ENCODE measurements at places on chromosomes 6 and 20.

DNA sequence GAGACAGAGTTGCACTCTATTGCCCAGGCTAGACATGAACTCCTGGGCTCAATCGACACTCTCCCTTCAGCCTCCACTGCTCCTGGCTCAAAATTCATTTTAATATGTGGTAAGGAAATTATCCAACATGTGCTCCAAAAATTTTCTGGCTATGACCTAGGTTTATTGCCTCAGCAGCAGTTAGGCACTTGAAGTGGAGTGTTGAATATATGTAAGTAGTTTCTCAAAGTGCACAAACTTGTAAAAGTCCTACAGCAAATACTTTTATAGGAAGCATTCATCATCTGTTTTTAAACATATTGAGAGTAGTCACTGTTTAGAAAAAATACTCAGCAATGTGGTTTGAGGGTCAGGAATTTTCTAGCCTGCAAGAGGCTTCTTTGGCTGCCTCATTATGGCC is 13.2 kb downstream of the FILIP1 start:
- DNase-seq: no peak

GRCh38 chr6:273551-274058 is 18.7 kb upstream of the DUSP22 start:
- no peak for DNase-seq

- DNase-seq: no peak
Measured at GRCh38 chr20:8339349-8339748, 207.3 kb downstream of the PLCB1 start.

DNA sequence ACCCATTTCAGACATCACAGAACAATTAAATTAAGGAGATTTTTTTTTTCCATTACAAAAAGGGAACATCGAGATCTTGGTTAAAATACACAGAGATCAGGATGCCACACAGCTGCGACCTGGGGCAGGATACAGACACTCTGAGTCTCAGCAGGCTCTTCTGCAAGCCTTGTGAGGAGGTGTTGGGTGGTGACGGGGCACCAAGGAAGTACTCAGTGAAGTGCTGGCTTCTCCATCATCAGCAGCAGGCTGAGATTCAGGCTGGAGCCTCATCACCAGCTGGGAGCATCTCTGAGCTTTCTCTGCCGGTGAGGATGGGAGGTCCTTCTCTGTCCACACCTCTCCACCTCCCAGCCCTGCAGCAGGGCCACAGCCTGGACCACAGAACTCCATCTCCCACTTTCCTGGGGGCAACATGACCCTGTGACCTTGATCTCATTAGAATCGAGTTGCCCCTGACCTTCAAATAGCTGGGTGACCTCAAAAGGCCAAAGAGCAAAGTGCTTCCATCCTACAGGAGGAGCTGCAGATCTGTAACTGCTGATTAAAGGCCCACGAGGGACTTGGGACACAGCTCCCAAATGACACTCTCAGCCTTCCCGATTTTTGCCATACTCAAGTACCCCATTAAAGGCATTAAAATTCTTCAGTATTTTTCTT is 16.0 kb downstream of the PMEPA1 start:
- no peak for DNase-seq

GRCh38 chr20:16260911-16261310 is 312.3 kb downstream of the KIF16B start:
- no peak for DNase-seq

DNA sequence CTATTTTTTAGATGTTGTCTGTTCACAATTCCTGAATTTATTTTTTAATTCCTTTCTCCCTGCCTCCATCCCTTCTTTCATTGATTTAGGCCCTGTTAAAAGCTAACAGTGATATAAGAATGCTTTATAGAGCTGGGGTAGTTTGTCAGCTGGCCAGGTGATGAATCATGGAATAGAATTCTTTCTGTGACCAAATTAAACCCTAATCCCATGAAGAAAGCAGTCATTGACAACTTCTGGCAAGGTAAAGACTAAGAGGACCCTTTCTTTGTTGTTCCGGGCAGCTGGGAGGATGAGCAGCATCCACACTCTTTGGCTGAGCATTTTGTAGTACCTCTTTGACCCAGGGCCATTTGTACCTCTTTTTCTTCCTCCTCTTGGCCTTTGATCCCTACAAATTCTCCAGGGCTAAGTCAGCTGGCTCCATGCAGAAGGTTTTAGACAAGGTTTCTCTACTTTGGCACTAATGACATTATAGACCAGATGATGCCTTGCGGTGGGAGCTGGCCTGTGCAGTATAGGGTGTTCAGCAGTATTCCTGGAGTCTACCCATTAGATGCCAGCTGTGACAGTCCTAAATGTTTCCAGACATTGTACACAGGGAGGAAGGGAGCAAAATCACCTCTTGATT is 102.9 kb downstream of the SLX4IP start:
- DNase-seq: no peak
